Kidney (tissue), 22 donors: ENCODE measurements at places on chromosomes 11 and 22.

DNA sequence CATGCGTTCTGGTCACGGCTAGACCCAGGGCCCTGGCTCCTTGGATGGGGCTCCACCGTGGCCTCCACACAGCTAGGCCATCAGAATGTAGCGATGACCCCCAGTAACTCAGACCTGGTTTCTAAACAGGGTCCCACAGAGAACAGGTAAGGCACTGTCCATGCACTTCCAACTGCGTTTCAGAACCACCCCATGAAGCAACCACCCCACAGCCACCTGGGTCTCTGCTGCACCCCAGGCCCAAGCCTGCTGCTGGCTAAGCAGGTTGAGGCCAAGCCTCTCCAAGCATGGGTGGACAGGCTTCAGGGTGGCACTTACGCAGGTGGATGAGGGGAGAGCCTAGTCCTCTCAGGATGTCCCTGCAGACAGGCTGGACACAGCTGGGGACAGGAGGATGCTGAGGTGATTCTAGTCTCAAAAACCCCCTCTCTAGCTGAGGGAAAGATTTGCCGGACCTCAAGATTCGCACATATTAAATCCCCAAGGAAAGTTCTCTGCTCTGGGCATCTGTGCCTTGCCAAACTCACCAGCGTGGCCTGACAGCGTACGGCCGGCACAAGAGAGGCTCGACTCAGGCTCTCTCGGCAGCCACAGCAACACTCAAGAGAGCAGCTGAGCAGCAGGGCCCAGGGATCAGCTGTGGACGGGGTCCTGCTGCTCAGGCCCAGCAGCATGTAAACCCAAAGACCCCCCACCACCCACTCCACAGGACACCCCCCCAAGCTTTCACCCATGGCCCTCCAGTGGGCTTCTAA is 141.6 kb downstream of the CRYBB2 start:
- DNase-seq, result no peak

- DNase-seq, result no peak
Measured at GRCh38 chr22:50221410-50222300, 20.8 kb downstream of the SELENOO start.

- peak; percentile 61 for DNase-seq
Measured at GRCh38 chr11:72773291-72773690, 20.6 kb downstream of the STARD10 start.

GRCh38 chr11:116114198-116114651 is 610.0 kb upstream of the CADM1 start:
- DNase-seq, result no peak

GRCh38 chr11:61588728-61589191 is 7.9 kb upstream of the SYT7 start:
- DNase-seq, result no peak

GRCh38 chr11:102293873-102294601 is 23.2 kb upstream of the BIRC3 start:
- no peak for DNase-seq

DNA sequence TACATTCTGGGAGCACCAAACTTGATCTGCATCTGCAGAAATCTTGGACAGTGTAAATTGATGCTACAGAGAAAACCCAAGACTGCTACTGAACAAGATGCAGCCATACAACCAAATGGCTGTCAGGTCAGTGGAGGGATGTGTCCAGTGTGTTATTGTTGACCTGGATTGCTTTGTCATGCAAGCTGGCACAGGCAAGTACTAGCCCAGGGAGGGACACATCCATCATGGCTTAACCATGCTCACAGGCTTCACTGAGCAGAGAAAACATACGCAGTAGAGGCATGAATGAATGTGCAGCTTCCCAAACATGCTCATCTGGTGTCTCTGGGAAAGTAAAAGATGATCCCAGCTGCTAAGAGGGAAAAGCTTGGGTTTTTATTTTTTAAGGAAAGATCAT is 93.6 kb downstream of the MTNR1B start:
- DNase-seq, result no peak

DNA sequence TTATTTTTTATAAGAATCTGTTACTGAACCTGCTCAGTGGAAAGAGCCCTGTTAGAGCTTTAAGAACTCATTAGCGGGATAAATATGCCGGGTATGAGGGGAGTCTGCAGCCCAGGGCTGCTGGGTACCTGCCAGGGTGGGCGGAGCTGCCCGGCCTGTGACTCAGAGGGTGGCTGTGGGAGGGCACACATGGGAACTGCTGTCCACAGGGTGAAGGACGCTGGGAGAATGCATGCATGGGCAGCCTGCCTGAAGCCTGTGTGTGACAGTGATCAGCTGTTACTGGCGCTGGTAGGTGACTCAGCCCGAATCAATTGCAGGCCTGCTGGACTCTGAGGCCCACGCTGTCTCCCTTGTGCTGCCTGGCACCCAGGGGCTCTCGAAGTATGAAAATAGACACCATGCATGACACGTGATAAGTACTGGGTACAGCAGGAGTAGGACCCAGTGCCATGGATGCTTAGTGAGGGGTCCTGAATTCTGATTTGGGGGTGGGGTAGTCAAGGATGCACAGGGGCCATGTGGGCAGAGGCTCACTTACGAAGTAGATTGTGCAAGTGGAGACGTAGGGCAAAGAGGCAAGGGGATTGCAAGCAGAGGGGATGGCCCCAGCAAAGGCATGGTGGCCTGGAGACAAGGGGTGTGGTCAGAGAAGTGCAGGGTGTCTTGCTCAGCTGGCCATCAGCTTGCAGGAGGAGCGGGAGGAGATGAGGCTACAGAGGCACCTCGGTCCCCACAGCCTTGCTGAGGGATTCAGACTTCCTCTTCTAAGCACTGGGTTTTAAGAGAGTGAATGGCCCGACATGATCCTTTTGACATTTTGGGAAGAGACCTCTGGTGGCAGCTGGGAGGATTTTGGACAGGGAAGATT is 36.5 kb downstream of the GRIK4 start:
- peak; percentile 97 for DNase-seq

- peak; percentile 66 for DNase-seq
Measured at GRCh38 chr22:43993072-43993760, 30.9 kb upstream of the PARVB start.

DNA sequence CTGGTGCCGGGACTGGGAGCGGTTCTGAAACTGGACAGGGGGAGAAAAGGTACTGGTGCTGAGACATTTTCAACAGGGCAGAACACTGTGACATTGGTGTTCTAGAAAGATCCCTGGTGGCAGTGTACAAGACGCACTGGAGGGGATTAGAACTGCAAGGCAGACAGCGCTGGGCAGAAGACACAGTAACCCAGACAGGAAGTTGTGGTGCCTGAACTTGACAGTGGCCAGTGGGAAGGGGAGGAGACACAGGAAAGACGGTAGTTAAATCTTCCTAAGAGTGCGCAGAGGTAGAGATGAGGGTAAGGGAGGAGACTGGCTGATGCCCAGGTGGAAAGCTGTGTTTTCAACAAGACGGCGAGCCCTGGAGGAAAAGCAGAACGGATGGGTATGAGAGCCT is 24.5 kb downstream of the FAM227A start:
- no peak for DNase-seq

DNA sequence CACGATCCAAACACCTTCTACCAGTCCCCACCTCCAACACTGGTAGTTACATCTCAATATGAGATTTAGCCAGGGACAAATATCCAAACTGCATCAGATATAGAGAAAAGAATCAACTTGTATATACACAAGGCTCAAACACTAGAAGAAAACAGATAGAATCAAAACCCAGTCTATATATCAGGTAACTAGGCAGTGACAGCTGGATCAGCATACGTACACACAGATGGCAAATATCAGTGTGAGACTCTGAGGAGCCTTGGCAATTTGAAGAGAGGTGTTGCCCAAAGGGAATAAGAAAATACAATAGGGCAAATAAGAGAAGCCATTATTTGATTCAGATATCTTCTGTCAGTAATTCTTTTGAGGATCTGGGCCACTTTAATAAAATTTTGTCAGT is 951.3 kb upstream of the CHORDC1 start:
- DNase-seq, result no peak

DNA sequence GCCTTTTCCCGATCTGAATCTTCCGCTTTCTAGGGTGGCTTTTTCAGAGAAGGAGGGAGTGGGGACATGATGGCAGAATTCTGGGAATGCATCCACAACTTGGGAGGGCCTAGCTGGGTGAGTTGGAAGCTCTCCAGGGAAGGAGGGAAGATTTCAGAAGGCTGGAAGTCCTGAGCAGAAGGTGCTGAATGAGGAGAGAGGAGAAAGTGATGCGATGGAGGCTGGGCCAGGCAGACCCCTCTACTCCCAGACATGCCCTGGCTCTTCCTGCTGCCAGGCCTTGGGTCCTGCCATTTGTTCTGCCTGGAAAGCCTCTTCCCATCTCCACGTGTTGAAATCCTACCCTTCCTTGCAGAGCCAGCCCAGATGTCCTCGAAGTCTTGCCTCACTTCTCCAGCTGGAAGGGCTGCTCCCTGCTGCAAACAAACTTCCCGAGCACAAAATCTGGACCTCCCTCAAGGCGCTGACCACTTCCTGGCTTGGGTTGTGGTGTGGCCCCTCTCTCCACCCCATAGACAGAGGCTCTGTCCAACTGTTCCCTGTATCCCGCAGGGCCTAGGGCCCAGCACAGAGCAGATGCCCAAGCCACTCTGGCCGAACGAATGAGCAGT is 16.8 kb downstream of the LRRC32 start:
- peak; percentile 88 for DNase-seq

- no peak for DNase-seq
Measured at GRCh38 chr11:134406264-134407185, 5.5 kb downstream of the B3GAT1 start.

GRCh38 chr11:13003736-13004493 is 5.2 kb upstream of the RASSF10 start:
- DNase-seq, result no peak

- no peak for DNase-seq
Measured at GRCh38 chr22:40648386-40648785, 11.9 kb upstream of the MRTFA start.

- no peak for DNase-seq
Measured at GRCh38 chr22:30921108-30921507, 47.5 kb downstream of the MORC2 start.

DNA sequence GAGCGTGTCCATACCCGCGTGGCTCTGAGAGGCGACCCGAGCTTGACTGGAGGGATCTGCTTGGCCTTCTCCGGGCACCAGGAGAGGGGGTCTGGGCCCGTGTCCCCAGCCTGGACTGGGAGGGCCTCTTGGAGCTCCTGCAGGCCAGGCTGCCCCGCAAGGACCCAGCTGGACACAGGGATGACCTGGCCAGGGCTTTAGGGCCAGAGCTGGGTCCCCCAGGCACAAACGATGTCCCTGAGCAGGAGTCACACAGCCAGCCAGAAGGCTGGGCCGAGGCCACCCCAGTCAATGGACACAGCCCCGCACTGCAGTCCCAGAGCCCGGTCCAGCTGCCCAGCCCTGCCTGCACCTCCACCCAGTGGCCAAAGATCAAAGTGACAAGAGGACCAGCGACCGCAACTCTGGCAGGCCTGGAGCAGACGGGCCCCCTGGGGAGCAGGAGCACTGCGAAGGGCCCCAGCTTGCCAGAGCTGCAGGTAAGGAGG is 38.2 kb downstream of the TRIOBP start:
- peak; percentile 65 for DNase-seq

- no peak for DNase-seq
Measured at GRCh38 chr11:120357620-120358019, 21.4 kb downstream of the ARHGEF12 start.

DNA sequence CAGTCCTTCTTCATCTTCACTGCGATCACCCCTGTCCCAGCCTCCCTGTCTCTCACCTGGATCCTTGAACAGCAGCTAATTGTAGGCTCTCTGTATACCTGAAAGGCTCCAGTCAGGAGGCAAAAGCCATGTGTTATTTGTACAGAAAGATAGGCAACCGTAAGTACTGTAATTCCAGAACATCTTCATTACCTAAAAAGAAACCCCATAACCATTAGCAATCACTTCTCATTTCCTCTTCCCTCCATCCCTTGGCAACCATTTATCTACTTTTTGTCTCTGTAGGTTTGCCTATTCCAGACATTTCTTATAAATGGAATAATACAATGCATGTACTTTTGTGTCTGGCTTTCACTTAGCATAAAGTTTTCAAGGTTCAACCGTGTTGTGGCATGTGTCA is 17.8 kb downstream of the NAGA start:
- DNase-seq, result no peak

- DNase-seq, result no peak
Measured at GRCh38 chr11:104678408-104678807, 219.9 kb downstream of the CASP12 start.

DNA sequence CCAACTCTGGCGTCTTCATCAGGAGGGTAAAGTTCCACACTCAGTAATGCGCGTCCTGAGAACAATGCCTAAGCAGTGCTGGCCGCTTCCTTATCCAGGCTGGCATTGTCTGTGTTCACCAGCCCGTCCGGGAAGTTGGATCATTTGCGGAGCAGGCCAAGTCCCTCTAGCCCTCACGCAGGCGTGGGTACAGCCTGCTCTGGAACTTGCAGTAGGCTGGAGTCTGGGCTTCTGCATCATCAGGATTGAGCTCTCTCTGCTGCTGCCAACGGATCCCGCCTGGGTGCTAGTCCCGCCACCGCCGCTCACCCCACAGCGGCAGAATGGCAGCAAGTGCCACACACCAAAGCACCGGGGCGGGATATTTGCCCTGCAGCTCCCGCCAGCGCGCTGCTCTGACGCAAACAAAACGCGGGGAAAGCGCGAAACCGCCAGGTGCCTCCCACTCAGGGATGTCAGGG is 29.0 kb downstream of the GLYATL1 start:
- DNase-seq, result peak; percentile 51

GRCh38 chr22:23117891-23118646 is 23.7 kb downstream of the RSPH14 start:
- no peak for DNase-seq

- no peak for DNase-seq
Measured at GRCh38 chr11:134339756-134340155, 8.0 kb downstream of the GLB1L2 start.

- DNase-seq, result no peak
Measured at GRCh38 chr11:67098799-67099429, 20.1 kb upstream of the KDM2A start.
